ENCODE measurements at places on chromosomes 5 and 9. TPM values are rescaled to one million over a fixed set of nuclear protein-coding genes. Genes with fewer than 3 reads are reported as not detected.

DNA sequence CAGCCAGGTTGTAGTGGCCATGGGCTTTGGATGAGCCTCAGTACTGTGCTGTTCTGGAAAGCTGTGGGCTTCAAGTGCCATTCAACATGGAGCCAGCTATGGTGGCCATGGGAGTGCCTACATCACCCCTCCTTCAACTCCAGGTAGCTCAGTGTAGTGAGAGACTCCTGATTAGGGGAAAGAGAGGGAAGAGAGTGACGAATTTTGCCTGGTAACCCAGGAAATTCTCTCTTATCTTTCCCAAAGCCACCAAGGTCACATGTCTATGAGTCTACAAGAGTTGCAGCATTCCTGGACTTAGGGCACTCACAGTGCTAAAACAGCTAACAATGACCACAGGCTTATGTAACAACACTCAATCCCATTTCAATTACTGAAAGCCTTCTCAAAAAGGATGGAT lies 81.7 kb upstream of the SPTLC1 start:
- no peak for DNase-seq

DNA sequence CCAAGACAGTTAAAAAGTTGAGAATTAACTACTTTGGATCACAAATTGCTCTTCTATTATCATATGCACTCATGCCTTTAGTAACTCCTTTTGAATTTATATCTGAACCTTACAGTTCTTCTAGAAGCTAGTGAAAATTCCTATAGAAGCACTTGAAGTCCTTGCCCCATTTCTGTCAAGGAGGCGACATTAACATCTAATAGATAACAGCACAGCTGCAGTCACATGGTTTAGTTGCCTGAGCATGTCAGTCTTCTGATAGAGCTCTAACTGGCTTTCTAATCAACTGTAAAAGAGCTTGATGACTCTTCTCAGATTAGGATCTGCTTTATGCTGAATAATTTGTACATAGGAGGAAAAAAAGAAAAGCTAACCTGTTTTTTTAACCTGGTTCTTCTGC lies 9.0 kb downstream of the RFESD start:
- no peak for DNase-seq

DNA sequence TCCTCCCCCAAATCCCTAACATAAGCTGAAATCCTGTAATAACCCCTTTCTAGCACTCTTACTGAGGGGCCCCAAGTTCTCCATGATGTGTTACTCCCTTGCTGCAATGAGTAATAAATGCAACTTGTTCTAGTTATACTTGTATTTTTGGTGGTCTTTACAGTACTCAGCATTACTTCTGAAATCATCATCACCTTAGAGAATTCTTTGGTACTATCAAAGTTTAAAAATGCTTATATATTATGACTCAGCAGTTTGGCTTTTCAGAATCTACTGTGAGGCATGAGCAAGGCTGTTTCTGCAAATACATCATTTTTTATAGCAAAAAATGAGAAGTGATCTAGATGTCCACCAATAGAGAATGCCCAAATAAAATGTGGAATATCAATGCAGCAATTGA lies 20.7 kb upstream of the ROPN1L start:
- no peak for DNase-seq

DNA sequence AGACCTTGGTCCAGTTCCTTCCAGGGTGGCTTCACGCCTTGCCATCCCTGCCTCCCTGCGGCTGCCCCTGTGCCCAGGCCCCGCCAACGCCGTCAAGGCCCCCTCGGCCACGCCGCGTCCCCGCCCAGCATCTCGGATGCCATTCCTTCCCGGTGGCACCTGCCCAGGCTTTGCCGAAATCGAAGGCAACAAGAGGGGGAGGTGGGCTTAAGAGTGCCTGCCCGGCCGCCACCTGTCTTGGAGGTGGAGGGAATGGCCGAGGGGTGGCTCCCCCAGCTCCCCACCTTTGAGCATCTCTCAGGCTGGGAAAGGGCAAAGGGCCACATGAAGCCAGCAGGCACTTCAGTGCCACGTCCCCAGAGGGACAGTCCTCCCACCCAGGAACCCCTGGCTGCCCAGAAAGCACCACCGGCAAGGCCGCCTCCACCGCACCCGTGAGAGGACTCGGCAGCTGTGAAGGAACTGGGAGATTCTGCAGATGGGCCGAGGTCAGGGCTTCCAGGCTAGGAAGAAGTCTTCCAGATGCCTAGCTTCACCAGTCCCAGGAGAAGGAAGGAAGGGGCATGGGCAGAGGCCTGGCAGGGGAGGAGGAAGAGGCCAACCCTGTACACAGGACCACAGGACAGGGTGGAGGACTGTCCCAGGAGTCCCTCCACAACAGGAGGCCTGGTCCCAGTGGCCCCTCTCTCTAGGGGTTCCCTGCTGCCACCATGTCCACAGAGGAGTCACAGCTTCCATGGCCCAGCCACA lies 218.0 kb downstream of the FANCC start:
- DNase-seq, result no peak

GRCh38 chr5:9419794-9420193 lies 126.1 kb downstream of the SEMA5A start:
- DNase-seq, result no peak

GRCh38 chr5:179407191-179408175 lies 62.2 kb upstream of the ADAMTS2 start:
- DNase-seq, result no peak

DNA sequence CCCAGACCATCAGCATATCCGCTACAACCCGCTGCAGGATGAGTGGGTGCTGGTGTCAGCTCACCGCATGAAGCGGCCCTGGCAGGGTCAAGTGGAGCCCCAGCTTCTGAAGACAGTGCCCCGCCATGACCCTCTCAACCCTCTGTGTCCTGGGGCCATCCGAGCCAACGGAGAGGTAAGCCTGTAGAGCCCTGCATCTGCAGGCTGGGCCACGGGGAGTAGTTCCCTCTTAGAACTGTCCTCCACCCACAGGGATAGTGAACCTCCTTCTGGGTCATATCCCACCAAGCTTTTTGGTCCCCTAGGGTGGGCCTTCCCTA lies 569 bp downstream of the GALT start:
- DNase-seq, result no peak

LRRC19 gene
- not detected for total RNA-seq

EGFLAM gene
- not detected for total RNA-seq

NUTM2F gene
- not detected for total RNA-seq

IFNA2 gene
- not detected for total RNA-seq

RACK1 gene
- total RNA-seq, result 2,351 TPM

All from T-cell (primary cell).